ENCODE measurements at places on chromosomes 5 and 9.

GRCh38 chr5:123265551-123265950 is 157.7 kb downstream of the CEP120 start:
- DNase-seq, result no peak

GRCh38 chr9:99513441-99514112 is 291.5 kb downstream of the SEC61B start:
- no peak for DNase-seq

DNA sequence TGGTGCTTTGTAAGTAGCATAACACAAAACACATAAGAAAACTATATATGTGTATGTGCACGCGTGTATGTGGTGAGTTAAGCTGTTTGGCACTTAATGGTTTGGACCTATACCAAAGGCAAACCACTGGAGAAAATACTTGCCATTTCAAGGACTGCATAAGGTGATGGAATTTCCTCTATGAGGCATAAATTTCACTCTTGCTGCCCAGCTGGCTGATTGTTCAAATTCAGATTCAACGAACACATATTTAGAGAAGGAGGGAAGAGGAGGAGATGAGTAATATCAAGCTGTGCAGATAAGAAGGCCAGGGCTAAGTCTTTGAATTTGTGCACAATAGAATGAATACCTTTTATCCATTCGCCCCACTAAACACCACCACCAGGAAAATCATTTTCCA is 470.6 kb upstream of the MPDZ start:
- no peak for DNase-seq

DNA sequence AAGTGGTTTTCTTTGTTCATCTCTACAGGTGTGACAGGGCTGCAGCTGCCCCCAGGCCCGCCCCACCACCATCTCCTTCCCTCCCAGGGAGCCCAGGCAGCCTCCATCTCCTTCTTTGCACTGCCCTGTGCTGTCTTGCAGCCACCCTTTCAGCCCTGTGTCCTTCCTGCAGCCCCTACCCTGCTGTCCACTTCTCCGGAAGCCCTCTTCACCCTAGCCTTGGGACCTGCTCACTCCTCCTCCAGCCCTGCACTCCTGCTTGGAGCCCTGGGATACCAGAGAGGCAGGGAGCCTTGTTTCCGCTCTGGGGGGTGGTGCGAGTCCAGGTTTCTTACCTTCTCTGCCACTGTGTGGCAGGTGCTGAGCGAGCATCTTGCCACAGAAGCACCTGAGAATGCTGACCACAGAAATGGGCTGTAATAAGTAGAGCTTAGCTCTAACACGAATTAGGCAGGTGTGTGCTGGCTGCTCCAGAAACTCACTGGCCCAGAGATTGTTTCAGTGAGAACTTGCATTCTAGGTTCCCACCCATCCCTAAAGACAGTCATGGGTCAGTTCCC is 51.3 kb upstream of the GADD45G start:
- DNase-seq, result no peak

DNA sequence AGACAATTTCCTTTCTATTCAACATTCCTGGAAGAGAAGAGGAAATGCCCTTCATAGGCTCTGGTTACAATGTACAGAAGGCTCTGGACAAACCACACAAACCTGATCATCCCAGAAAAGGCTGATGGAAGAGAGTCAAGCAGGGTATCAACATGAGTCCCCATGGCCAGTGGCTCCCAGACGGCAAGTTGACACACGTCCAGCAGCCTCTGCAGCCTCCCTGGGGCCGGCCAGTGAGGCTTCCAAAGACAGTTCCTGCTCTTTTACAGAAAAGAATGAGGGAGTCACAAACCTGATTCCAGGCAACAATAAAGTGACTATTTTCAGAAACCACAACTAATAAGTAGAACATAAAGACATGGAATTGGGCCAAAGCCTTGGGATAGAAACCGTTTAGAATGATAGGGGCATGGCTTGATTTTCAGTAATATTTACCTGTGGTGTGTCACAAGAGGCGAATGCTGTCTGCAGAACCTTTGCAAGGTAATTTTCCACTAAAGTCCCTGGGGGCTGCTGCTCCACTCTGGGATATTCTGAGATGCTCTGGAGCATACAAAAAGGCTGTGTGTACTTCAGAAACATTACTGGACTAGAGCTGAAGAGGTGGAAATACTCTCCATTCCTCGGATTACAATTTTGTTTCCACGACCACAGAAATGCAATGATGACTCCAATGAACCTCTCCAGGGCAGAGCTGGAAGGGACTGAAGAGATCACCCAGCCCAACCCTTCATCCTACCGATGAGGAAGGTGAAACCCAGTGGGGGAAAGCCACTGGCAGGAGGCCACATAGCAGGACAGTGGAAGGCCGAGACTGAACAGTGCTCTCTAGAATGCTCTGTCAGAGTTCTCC is 10.4 kb downstream of the MED27 start:
- DNase-seq, result no peak

DNA sequence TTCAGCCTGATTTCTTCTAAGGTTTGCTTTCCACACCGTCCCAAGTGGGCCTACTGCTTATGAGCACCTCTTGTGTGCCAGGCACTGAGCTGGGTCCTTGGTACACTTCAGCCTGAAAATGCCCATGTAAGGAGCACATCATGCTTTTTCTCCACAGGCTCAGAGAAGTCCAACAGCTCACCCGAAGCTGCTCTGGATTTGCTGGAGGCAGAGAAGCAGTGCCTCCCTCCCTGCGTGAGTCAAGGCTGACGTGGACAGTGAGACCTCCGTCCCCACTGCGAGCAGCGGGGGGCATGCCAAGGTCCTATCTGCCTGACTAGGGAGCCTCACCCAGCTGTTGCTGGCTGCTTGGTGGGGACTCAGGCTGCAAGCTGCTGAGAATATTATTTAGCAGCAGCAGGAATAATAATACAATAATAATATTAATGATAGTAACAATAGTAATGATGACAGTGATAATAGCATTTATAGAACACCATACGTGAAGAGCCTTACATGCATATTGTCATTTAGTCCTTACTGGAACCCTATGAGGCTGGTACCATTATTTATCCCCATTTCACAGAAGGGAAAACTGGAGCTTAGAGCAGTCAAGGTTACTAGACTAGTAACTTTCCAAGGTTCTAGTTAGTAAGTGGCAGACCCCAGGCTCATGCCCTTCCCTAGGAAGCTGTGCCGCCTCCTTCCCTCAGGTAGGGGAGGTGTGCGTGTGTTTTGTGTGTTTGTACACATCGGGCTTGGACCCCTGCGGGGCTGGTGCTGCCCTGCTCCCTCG is 194.8 kb downstream of the HSPA4 start:
- DNase-seq, result no peak

DNA sequence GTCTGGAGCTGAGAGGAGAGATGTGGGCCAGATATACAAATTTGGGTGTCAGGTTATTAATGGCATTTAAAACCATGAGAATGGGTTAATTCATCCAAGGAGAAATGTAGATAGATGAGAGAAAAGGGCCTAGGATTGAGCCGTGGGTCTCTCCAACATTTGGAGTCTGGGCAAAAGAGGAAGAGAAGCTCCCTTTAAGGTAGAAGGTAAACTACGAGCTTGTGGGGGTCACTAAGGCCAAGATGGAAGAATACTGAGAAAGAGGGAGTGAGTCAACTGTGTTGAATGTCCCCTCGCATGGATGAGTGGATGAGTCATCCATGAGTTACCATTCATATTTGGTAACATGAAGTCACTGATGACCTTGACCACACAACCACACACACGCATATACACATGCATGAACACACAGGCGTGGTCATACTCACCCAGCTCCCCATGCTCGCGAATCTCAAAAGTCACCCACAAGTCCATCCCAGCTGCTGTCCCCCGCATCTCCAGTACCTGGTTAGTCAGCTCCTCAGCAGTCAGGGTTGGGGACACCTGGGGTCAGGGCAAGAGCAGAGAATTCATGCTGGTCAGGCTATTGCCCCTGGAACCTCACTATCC is 6.8 kb upstream of the FCHSD1 start:
- DNase-seq, result no peak

DNA sequence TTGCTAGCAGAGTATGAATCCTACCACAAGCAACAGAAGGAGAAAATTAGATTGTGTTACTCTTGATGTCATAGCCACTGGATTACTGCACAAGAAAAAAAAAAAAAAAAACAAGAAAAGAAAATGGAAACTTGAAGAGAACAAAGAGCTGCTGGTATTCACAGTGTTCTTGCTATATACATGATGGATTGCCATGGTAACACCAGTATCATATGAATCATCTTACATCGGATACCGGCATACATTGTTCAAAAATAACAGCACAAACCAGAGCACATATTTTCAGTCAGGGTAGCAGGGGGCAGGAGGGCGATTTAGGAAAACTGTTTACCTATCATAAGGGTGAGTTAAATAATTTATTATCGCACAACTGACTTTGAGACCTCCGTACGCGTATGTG is 472.9 kb downstream of the PDE4D start:
- no peak for DNase-seq

DNA sequence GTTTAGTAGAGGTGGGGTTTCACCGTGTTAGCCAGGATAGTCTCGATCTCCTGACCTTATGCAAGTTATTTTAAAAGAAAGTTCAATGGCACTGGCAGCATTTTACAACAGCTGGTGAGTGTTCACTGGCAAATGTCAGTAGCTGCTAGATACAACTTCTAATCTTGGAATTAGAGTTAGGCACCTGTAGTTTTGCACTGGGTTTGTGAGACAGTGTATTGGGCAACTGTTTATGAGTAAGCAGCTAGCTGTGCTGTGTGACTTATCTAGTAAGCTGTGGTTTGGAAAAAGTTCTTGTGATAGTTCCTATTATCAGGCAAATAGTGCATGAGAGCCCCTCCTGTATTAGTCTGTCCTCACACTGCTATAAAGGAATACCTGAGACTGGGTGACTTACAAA is 61.5 kb downstream of the UBE2QL1 start:
- DNase-seq, result no peak

DNA sequence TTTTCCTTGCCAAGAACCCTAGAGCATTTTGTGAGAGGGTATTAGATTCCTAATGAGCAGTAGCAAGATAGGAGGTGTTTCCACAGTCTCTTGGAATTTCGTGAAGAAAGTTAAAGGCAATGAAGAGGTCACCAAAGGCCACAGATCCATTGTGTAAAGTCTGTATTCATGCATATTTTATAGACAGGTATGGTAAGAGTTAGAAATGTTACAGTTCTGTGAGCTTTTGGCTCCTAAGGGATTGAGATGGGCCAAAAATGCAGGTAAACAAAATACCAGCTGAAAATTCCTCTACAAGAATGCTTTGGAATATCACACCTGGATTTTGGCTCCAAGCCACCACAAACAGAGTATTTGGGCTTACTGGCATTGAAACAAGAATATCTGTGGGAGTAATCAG is 47.4 kb upstream of the FST start:
- no peak for DNase-seq

GRCh38 chr5:8756498-8757084 is 789.3 kb downstream of the SEMA5A start:
- DNase-seq, result peak; percentile 50

DNA sequence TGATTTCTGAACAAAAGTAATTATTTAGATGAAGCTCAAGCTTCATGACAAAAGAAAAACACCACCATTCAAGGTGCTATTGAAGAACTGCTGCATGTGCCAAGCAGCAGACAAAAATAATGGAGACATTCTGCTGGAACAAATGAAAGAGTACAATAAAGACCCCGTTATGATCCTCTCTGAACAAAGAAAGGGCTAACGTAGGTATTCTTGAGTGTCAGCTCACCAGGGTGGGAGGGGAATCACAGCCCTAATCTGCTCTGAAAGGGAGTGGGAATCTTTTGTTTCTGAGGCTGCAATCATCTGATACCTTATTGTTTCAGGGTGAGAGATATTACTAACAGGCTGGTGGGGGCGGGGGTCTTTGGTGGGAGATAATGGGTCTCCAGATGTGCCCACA is 15.4 kb downstream of the CEMIP2 start:
- DNase-seq, result no peak

DNA sequence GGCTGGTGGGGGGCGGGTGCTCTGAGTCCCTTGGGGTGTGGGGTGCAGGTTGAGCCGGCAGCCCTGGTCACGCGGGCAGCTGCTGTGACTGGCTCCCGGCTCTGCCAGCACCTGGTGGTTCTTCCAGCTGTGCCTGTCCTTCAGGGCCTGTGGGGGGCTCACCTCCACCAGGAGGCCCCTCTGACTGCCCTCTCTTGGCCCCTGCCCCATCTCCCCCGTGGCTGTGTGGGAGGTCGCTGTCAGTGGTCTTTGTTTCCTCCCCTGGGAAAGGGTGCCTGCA is 3.3 kb downstream of the RXRA start:
- DNase-seq, result no peak

GRCh38 chr5:1007221-1007680 is 1.4 kb upstream of the NKD2 start:
- DNase-seq, result no peak

DNA sequence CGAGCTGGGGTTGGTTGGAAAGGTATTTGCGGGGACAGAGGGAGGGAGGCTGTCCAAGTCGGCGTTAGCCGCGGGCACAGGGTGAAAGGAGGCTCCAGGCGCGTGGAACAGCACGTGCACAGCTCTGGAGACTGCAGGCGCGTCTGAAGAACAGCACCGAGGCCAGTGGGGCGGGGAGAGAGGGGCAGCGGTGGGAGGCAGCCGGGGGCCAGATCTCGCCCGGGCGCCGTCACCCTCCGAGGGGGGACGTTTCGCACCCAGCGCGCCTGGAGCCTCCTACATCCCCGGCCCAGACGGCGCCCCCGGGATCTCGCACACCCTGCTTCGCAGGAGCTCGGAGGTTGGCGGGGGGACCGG is 79.6 kb downstream of the NTNG2 start:
- DNase-seq, result no peak

- no peak for DNase-seq
Measured at GRCh38 chr5:140424135-140424534, 22.5 kb downstream of the ANKHD1 start.

DNA sequence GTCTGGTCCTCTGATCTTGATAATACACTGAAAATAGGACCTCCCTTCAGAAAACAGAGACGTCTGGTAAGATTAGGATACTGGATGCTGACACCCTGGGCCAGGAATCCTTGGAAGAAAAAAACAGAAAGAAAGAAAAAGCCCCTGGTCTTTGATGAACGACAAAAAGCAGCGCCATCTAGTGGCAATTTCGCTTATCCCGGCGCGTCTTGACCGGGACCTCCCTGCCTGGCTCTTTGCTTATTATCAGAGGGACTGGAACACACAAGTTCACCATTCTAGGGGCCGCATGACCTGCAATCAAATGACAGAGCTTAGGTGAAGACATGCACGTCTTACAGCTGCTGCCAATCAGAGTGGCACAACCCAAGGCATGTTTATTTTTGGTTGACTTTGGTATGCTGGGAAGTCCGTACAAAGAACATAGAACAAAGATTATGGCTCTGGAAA is 114.9 kb upstream of the NFIB start:
- DNase-seq, result peak; percentile 71

DNA sequence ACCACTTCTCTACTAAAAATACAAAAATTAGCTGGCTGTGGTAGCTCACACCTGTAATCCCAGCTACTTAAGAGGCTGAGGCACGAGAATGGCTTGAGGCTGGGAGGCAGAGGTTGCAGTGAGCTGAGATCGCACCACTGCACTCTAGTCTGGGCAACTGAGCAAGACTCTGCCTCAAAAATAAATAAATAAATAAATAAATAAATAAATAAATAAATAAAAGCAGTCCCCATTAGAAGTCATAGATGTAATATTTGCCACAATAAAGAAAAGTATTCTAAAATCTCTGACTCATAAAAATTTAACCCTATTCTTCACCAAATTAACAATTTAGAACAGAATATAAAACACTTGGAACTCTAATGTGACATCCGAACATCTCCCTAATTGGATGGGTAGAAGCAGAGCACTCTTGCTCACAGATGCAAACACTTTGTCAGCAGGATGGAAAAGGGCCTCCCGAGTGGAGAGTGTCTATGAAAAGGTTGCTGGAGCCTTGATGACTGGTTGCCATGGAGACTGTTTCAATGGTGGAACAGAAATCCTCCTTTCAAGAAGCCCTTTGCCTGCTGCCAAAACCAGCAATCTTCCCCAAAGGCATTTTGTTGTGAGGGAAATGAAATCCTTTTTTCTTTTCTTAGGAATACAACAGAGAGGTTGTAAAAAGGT is 38.9 kb upstream of the TRAF1 start:
- DNase-seq, result no peak
